H9 (cell line): ENCODE measurements at places on chromosomes 12 and 14.

- no peaks in the 10 kb centered on the region; the same call in 1 of the 2 replicates for H3K4me1 ChIP-seq
- H3K27me3 ChIP-seq: peaks cover 44% of the 10 kb centered on the region
- peak overlapping the region; percentile 31; the same call in 1 of the 2 replicates for H3K4me3 ChIP-seq
- DNase-seq: no peak
Observed at GRCh38 chr14:95701846-95702221, 12.1 kb downstream of the TCL1A start.

DNA sequence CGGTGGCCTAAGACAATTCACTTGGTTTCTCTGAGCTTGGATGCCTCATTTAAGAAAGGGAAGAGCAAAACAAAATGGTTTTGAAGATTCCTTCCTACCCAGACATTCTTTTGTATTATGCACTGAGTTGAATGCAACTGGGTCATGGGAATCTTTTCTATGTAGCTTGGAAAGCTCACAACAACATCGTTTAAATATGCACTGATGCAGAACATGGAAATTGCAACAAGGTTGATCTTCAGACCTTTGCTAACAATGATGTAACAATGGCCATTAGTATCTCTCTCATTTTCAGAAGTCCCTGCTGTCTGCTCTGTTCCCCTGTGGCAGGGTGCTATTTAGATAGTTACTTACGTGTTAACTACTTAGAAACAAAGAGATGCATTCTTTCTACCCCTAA is 30.1 kb upstream of the IGF1 start:
- no peak overlapping the region for H3K27ac ChIP-seq
- H3K4me3 ChIP-seq: no peak overlapping the region
- H3K4me1 ChIP-seq: no peaks in the 10 kb centered on the region; the same call in 1 of the 2 replicates
- no peaks in the 10 kb centered on the region for H3K27me3 ChIP-seq
- H3K36me3 ChIP-seq: peaks cover 4% of the 10 kb centered on the region; the same call in 1 of the 2 replicates

DNA sequence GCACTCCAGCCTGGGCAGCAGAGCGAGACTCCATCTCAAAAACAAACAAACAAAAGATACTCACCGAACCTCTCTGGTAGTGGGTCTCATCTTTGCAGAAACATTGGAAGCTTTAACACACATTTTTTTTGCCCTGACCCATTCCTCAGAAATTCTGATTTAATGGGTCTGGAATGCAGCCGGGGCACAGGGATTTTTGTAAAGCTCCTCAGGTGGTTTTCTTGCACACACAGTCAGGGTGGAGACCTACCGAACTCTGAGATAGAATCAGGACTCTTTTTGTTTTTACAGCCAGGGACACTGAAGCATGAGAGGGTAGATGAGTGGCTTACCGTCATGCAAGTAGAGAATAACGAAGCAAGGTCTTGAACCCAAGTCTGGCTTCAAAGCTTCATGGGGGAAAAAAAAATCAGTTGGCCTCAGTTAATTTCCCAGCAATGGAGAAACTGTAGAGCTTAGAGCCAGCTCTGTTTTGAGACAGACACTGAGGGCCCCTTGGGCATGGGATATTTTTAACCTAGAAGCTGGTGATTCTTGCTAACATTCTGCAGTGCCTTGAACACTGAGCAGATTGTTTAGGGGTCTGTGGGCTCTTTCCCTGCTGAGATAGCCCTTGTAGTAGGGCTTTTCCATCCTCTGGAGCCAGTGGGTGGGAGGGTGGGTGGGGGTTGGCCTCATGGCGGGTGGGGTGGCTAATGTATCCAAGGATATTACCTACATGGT is 4.8 kb downstream of the RNU4-2 start:
- H3K27ac ChIP-seq: no peak overlapping the region
- no peaks in the 10 kb centered on the region for H3K4me1 ChIP-seq
- no peak overlapping the region for H3K4me3 ChIP-seq
- no peak for DNase-seq
- no peaks in the 10 kb centered on the region for H3K36me3 ChIP-seq

- H3K27ac ChIP-seq: no peak overlapping the region
- H3K36me3 ChIP-seq: no peaks in the 10 kb centered on the region
- peak; percentile 74 for DNase-seq
- H3K4me1 ChIP-seq: no peaks in the 10 kb centered on the region
- H3K4me3 ChIP-seq: no peak overlapping the region
Observed at GRCh38 chr14:24605435-24606190, 3.9 kb downstream of the GZMH start.

DNA sequence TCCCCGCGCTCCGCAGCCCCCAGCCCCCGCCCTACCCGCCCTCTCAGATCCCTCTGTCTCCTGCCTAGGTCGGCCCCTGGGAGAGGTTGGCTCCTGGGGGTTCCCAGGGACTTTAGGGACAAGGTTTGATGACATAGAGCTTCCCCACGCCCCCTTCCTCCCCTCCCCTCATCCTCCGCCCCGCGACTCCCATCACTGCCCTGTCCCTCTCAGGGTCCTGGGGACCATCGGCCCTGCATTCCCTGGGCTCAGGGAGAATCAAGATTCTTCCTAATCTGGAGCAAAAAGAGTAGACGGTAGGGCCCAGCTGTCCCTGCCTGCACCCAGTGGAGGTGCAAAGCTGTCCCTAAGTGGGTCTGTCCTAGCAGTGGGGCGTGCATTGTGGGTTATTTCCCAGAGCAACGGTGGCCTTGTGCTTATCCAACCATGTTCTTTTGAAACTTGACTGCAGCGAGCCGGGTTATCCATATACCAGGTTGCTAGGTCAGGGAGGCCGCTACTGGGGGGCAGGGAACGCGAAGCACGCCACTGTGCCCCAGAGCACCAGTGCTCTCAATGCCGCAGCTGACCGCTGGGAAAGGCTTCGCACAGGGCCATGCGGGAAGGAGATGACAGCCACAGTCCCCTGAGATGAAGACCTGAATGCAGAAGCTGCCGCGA is 124.4 kb upstream of the PRMT8 start:
- peak; percentile 55 for DNase-seq
- H3K27ac ChIP-seq: no peak overlapping the region
- no peaks in the 10 kb centered on the region for H3K36me3 ChIP-seq
- H3K27me3 ChIP-seq: peaks cover 16% of the 10 kb centered on the region; the same call in 1 of the 2 replicates
- H3K4me1 ChIP-seq: no peaks in the 10 kb centered on the region; the same call in 1 of the 2 replicates

GRCh38 chr14:94663538-94663937 is 51.3 kb downstream of the SERPINA3 start:
- H3K27ac ChIP-seq: no peak overlapping the region
- H3K27me3 ChIP-seq: no peaks in the 10 kb centered on the region
- no peak overlapping the region for H3K4me3 ChIP-seq

DNA sequence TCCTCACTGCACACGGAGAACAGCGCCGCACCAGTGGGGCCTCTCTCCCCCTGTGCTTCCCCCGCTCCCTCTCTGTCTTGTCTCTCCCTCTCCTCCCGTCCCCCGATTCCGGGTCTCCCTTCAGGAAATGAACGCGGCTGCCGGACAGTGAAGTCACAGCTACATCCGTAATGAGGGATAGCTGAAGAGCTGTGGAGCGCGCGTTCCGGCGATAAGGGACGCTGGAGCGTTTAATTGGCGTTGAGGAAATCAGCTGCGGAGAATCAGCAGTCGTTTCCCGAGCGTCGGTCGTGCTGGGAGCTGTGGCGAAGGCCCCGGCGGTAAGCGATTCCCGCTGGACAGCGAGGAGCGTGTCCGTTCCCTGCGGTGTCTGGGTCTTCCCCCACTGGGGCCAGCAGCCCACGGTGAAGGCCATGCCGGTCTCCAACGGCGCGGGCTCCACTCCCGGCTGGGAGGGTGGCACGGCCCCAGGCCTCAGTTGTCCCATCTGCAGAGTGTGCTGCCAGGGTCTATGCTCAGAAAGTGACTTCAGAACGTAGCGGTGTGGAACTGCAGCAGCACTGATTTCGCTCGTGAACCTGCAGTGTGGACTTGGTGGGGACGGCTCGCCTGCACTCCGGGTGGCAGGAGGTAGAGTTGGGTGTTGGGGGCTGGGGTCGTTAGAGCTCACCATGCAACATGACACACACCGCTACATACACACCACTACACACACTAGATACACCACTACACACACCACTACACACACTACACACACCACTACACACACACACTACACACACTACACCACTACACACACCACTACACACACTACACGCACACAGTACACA is 10.9 kb downstream of the NOC4L start:
- H3K27me3 ChIP-seq: no peaks in the 10 kb centered on the region
- H3K4me1 ChIP-seq: no peaks in the 10 kb centered on the region
- no peak overlapping the region for H3K4me3 ChIP-seq
- H3K36me3 ChIP-seq: peaks cover 4% of the 10 kb centered on the region; the same call in 1 of the 2 replicates
- H3K27ac ChIP-seq: no peak overlapping the region

- H3K4me3 ChIP-seq: no peak overlapping the region
- H3K27ac ChIP-seq: no peak overlapping the region
- H3K4me1 ChIP-seq: no peaks in the 10 kb centered on the region
- no peaks in the 10 kb centered on the region for H3K36me3 ChIP-seq
- DNase-seq: no peak
Observed at GRCh38 chr14:26839481-26839880, 241.6 kb upstream of the NOVA1 start.

DNA sequence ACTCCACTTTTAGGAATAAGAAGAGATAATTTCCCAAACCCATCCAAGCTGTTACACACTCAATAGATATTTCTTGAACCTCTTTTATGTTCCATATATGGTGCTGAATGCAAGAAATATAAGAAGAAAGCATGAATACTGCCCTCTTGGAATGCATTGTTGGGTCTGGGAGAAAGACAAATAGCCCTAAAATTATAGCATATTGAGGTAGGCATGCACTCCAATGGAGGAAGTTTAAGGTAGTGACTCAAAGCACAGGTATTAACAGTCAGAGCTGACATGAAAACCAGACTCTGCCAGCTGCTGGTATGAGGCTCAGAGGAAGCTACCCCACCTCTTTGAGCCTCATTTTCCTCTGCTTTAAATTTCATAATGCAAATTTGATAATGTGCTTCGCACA is 261.3 kb upstream of the NOS1 start:
- no peak overlapping the region for H3K4me3 ChIP-seq
- DNase-seq: no peak
- H3K36me3 ChIP-seq: no peaks in the 10 kb centered on the region
- no peaks in the 10 kb centered on the region for H3K27me3 ChIP-seq
- no peaks in the 10 kb centered on the region for H3K4me1 ChIP-seq

GRCh38 chr12:130421896-130422295 is 84.2 kb downstream of the PIWIL1 start:
- no peak for DNase-seq
- H3K4me1 ChIP-seq: no peaks in the 10 kb centered on the region
- H3K27me3 ChIP-seq: no peaks in the 10 kb centered on the region
- no peak overlapping the region for H3K27ac ChIP-seq

DNA sequence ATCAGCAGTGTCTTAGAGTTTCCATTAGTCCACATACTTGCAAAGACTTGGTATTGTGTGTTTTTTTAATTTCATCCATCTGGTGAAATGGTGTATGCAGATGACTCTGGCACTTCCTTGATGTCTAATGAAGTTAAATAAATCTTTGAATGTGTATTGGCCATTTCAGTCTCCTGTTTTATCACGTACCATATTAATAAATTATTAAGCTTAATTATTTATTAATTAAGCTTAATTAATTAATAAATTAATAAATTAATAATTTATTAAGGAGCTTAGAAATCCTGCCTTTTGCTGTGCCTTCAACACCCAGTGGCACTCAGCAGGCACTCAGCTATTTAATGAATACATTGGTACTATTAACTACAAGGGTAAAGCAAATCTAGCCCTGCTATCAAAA is 18.2 kb downstream of the PDZRN4 start:
- no peak for DNase-seq
- H3K4me1 ChIP-seq: no peaks in the 10 kb centered on the region
- H3K4me3 ChIP-seq: no peak overlapping the region
- no peak overlapping the region for H3K27ac ChIP-seq
- no peaks in the 10 kb centered on the region for H3K36me3 ChIP-seq
- H3K27me3 ChIP-seq: no peaks in the 10 kb centered on the region

DNA sequence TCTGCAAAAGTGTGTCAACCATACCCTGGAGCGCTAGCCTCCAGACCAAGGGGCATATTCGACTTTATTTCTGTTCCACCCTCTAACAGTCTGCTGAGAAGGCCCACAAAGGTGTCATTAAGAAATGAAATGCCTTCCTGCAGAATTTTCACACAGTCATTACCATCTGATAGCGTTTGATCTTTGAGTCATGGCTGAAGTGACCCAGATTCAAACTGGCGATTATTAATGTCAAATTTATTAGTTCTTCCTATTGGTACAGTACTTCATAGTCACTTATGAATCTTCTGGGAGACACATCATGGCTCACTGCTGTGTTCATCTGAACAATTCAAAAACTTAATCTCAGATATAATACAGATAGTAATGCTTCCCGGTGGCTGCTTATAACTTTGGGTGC is 13.2 kb downstream of the PRICKLE1 start:
- no peak overlapping the region for H3K27ac ChIP-seq
- H3K4me1 ChIP-seq: no peaks in the 10 kb centered on the region
- H3K36me3 ChIP-seq: no peaks in the 10 kb centered on the region

GRCh38 chr12:44717612-44718011 is 158.5 kb downstream of the NELL2 start:
- no peak for DNase-seq
- no peak overlapping the region for H3K4me3 ChIP-seq
- no peak overlapping the region for H3K27ac ChIP-seq
- no peaks in the 10 kb centered on the region; the same call in 1 of the 2 replicates for H3K4me1 ChIP-seq
- H3K36me3 ChIP-seq: no peaks in the 10 kb centered on the region

GRCh38 chr14:50319293-50319692 is 7.2 kb downstream of the DMAC2L start:
- no peaks in the 10 kb centered on the region for H3K4me1 ChIP-seq
- H3K36me3 ChIP-seq: peaks cover 28% of the 10 kb centered on the region
- DNase-seq: no peak
- no peak overlapping the region for H3K27ac ChIP-seq
- no peaks in the 10 kb centered on the region for H3K27me3 ChIP-seq

GRCh38 chr14:20624495-20625070 is 16.9 kb downstream of the OR6S1 start:
- DNase-seq: peak; percentile 85
- no peaks in the 10 kb centered on the region for H3K4me1 ChIP-seq
- H3K27me3 ChIP-seq: peaks cover 8% of the 10 kb centered on the region; the same call in 1 of the 2 replicates
- peak overlapping the region; percentile 87 for H3K4me3 ChIP-seq
- no peaks in the 10 kb centered on the region for H3K36me3 ChIP-seq
- H3K27ac ChIP-seq: no peak overlapping the region

GRCh38 chr12:66074561-66074960 is 56.0 kb downstream of the LLPH start:
- DNase-seq: no peak
- no peaks in the 10 kb centered on the region for H3K36me3 ChIP-seq
- no peak overlapping the region for H3K27ac ChIP-seq
- H3K27me3 ChIP-seq: no peaks in the 10 kb centered on the region
- H3K4me1 ChIP-seq: no peaks in the 10 kb centered on the region

DNA sequence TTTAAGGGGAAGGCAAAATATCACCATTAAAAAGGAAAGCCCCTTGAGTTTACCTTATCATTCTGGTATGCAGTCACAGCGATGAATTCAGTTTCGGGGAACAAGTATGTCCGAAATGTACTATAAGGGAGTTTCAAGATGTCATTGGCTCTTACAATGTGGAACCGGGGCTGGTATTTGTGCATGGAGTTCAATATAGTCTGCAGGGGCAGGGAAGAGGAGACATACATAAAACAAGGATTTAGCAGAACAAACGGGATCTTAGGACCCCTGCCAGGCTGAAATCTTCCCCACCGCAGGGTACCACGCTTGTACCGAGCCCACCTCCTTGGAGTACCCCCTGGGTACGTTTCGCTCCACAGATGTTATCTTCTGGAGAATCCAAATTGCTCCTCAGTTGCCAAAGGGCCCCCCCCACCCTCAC is 4.5 kb downstream of the TBX3 start:
- H3K4me3 ChIP-seq: peak overlapping the region; percentile 12; the same call in 1 of the 3 replicates
- H3K36me3 ChIP-seq: no peaks in the 10 kb centered on the region
- peaks cover 88% of the 10 kb centered on the region for H3K27me3 ChIP-seq
- no peak overlapping the region for H3K27ac ChIP-seq
- H3K4me1 ChIP-seq: peaks cover 11% of the 10 kb centered on the region
